ENCODE measurements at places on chromosomes 7 and 10. TPM values are rescaled to one million over a fixed set of nuclear protein-coding genes. Genes with fewer than 3 reads are reported as not detected.

The PIK3AP1 gene
- total RNA-seq, result 0.89 TPM

The MMRN2 gene
- total RNA-seq, result 2.4 TPM

The HOXA9 gene
- 8.6 TPM for total RNA-seq

The CCDC6 gene
- total RNA-seq, result 48.5 TPM

The SYT15 gene
- 0.59 TPM for total RNA-seq

The ENTPD1 gene
- total RNA-seq, result 0.09 TPM

The SDK1 gene
- 0.46 TPM for total RNA-seq

The AGBL3 gene
- 0.89 TPM for total RNA-seq

The TFEC gene
- 0.46 TPM for total RNA-seq

The FAM25G gene
- not detected for total RNA-seq

Measured in smooth muscle cell of the umbilical artery (primary cell).